ENCODE measurements at places on chromosomes 6 and 20.

DNA sequence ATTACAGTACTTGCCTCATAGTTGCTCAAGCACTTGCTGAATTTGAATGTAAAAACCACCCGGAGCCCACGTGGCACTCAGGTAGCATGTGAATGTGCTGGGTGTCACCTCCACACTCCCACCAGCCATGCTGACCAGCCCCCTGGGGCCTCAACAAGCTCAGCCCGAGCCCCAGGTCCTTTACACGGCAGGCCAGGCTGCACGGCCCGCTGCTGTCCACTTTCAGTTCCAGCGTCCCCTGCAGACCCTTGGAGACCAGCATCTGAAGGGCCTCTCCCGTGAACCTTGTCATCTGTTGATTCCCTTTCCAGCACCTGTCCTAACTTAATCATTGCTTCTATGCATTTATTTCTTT lies 33.3 kb upstream of the ZBP1 start:
- DNase-seq, result peak; percentile 2

GRCh38 chr6:44234101-44235025 lies 11.0 kb downstream of the SLC29A1 start:
- DNase-seq, result peak; percentile 88

- DNase-seq, result no peak
These were observed 5.9 kb upstream of the BPI start for GRCh38 chr20:38297916-38298674.

GRCh38 chr20:39549733-39550132 lies 587.6 kb downstream of the DHX35 start:
- no peak for DNase-seq
